ENCODE measurements at places on chromosomes 3 and 15.

DNA sequence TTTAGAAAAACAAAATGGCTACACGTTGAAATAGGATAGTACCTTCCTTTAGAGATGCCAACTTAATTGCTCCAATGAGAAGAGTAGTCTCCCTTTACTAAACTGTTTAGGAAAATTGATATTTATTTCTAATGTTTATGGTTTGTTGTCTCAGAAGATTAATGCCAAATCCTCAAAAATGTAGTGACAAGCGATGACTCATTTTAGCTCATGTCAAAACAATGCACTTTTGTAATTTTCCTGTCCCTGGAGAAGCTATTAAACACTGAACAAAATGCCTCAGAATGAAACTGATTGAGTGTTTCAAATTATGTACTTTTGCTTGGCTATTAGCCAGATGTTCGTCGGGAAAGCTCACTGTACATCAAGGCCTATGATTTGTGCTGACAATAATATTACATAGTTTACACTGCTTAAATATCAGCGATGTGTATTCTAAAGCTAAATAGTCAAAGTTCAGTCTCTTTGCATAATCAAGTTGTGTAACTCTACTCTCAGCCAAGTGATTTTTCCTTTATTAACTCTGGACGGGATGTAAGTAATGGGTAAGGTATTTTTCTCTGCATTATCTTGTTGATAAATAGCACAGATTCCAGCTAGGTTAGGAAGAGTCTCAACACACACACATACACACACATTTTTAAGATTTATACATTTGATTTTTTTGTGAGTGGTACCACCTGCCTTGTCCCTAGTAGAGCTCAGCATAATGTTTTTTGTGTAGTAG, 83.7 kb downstream of the CMSS1 start:
- DNase-seq, result no peak

DNA sequence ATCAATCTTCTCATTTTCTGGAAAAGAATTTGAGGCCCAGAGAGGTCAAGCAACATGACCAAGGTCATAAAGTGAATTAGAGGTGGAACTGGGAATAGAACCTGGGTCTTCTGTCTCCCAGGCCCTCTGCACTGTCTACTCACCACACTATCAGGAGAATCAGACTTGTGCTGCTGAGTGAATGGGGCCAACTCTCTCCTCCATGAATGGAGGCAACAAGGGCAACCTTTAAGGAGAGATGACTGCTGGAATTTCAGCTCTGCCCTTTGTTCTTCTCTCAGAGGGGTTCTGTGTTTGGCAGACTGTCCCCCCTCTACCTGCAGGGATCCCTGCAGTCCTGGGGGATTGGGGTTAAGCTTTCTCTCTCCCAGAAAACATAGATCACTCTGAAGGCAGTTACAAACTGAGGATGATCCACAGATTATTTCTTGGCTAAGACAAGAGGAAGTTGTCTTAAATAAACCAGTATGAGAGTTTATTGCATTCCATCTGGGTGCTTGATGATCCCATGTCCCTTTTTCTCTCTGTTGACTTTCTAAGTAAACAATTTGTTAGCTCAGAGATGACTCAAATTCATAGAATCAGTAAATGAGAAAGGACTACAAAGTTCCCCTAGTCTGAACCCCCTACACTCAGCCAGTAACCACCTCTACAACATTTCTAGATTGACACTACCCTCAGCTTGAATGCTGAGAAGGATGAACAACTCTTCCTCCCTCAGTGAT, 99.0 kb upstream of the LIPC start:
- DNase-seq, result no peak

DNA sequence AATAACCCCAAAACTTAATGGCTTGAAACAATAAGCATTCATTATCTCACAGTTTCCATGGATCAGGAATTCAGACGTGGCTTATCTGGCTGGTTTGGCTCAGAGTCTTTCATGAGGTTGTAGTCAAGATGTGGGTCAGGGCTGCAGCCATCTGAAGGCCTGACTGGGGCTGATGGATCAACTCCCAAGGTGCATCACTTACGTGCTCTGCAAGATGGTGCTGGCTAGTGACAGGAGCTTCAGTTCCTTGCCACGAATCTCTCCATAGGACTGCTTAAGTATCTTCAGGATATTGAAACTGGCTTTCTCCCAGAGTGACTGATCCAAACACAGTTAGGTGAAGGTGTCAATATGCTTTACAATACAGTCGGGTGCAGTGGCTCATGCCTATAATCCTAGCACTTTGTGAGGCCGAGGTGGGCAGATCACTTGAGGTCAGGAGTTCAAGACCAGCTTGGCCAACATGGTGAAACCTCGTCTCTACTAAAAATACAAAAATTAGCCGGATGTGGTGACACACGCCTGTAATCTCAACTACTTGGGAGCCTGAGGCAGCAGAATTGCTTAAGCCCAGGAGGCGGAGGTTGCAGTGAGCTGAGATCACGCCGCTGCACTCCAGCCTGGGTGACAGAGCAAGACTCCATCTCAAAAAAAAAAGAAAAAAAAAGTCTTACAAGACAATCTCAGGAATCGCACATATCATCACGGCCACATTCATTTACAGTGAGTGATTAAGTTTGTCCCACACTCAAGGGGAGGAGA, 28.5 kb upstream of the PTPRG start:
- DNase-seq, result no peak

- no peak for DNase-seq
Measured at GRCh38 chr15:91409387-91409786, 309.3 kb downstream of the SV2B start.

DNA sequence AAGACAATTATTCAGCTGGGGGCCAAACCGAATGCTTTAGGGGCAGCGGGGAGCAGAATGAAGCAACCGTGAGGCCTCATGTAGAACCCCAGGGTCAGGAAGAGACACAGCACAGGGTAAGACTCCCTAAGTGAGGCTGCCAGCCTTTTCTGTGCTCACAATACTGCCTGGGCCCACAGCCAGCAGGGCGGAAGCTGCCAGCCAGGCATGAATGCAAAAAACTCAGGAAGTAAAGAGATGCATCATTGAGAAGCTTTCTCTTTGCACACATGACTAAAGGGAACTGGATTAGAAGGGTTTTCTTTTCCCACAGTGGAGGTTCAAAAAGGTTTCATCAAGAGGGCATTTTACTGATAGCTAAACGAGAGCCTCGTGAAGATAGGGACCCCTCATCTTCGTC, 33.3 kb downstream of the CA12 start:
- peak; percentile 56 for DNase-seq

DNA sequence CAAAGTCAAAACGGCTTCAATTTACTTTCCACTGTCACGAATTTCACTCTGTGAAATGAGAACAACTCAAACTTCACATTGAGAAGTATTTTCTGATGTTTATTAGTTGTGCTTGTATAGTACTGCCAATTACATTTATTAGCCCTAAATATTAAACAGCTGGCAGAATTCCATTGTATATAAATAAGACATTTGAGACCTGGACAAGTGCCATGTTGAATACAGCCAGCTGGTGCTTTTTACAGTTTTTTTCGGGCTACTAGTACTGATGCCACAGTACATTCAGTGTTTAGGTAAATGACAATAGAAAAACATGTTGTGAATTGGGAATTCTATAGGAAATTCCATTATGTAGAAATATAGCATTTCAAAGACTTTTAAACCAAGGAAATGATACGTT, 79.0 kb downstream of the EPHA3 start:
- DNase-seq, result no peak

DNA sequence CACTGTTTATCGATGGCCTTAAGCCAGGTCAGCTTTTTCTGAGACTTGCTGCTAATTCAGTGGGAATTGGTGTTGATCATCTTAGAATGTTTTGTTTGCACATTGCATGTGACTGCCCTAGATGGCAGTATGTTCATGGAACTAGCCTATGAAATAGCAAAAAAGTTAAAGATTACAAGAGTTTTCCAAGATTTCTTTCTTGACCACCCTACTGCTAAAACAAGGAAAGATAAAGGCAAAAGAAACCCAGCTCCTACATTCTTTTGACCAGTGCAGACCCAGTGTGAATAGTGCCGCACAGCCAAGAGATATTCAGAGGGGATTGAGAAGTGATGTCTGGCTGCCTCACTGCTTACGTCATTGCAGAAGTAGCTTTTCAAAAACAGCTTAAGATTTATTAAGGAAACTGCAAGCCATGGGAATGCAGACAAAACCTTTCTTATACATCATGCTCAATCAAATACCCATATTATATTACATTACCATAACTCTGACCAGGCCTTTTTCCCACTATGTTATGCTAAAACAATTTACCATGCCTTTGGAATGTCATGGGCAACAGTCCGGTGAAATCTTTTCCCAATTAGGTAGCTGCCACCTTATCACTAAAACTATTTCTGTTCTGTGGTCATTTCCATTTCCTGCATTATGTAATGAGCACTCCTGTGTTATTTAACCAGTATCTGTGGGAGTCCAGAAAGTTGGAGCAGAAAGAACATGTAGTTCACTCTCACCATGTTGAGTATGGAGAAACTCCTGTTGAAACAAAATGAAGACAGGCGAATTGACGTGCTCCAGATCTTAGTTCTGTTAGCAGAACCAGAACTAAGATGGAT, 6.0 kb downstream of the PHLDB2 start:
- peak; percentile 41 for DNase-seq

DNA sequence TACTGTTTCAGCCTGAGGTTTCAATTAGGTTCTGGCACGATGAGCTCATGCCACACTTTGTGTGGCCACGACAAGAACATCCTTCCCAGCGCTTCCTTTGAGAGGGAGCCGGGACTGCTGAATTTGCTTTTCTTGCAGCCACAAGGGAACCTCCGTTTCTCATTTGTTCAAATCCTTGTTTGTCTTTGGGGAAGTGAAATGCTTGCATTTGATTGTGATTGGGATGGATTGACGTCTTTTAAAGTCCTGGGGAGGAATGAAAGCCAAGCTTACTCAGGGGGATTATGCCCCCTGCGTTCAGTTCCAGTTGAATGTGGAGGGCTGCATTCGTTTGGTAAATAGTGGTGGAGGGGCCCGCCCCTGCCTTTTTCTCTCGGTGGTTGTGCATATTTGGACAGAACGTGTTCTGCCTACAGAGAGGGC, 277.6 kb downstream of the THSD4 start:
- DNase-seq, result no peak

GRCh38 chr15:26504009-26504408, 268.9 kb downstream of the GABRB3 start:
- no peak for DNase-seq

DNA sequence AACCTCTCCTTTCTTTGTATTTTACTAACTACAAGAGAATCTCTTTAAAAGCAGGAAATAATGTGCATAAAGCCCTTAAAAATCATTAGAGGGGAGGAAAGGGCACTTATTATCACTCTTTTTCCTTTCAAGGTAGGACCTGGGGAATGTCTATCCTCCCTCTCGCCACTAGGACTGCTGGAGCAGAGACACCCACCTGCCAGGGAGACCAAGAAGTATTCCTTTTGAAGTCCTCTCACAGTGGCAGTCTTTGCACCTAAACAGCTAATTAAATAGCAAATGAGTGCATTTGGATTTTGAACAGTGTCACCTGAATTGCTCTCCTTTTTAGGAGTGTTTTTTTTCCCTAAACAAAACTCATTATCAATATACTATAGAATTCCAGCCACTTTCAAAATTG, 874.1 kb downstream of the ZPLD1 start:
- no peak for DNase-seq

Measured in amniotic stem cell (primary cell).